ENCODE measurements at places on chromosomes 7 and 10. TPM values are rescaled to one million over a fixed set of nuclear protein-coding genes. Genes with fewer than 3 reads are reported as not detected.

- DNase-seq, result no peak
Measured at GRCh38 chr10:116838143-116838725, 11.1 kb upstream of the ENO4 start.

DNA sequence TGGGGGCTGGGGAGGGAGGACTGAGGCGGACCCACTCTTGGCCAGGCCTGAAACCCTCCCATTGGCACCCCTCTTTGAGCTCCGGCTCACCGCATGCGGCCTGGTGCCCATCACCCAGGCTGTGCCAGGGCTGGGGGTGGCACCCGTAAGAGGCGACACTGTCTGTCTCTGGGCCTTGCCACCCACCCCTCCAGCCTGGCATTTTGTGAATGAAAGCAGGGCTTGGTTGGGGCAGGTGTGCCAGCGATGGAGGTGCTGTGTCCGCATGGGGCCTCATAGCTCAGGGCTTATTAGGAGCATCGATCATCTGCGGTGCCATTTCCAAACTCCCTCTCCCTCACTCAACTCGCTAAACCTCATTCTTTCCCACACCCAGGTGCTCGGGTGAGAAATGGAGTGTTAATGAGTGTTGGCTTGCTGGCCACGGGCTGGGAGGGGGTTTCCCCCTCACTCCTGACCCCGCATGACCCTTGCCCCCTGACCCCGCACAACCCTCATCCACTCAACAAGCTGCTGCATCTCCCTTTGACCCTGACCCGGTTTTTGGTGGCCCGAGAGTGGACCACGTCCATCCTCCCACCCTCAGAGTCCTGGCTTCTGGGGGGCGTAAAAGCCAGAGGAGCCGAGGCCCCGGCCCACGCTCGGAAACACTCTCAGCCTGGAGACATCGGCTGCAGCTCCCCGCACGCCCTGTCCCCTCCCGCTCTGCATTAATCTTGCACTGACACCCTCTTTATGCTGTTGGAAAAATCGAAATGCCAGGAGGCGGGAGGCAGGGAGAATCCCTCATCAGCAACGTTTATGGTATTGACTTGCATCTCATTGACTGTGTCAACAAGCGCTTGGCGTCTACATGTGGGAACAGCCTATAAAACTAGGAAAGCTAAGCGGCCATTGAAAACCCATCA is 161.2 kb downstream of the DNAJB6 start:
- peak; percentile 8 for DNase-seq

GRCh38 chr10:130708465-130709070 is 572.4 kb downstream of the GLRX3 start:
- no peak for DNase-seq

GRCh38 chr10:5507649-5508131 is 8.3 kb upstream of the CALML5 start:
- no peak for DNase-seq

- no peak for DNase-seq
Measured at GRCh38 chr7:158093156-158093796, 494.3 kb downstream of the PTPRN2 start.

Gene NET1
- total RNA-seq, result 17.9 TPM

Gene DYNC1I1
- not detected for total RNA-seq

Gene PAPOLB
- 0.14 TPM for total RNA-seq

Gene NEURL1
- total RNA-seq, result 0.95 TPM

Measured in natural killer cell (primary cell).